ENCODE measurements at places on chromosomes 6 and 20. TPM values are rescaled to one million over a fixed set of nuclear protein-coding genes. Genes with fewer than 3 reads are reported as not detected.

ENPP4 gene
- 0.29 TPM for total RNA-seq

ANKRD6 gene
- total RNA-seq, result 2.7 TPM

ASIP gene
- not detected for total RNA-seq

ACTL10 gene
- 0.49 TPM for total RNA-seq

SNAP91 gene
- not detected for total RNA-seq

BPIFB2 gene
- not detected for total RNA-seq

HLA-G gene
- not detected for total RNA-seq

USP49 gene
- total RNA-seq, result 0.60 TPM

SCRT2 gene
- not detected for total RNA-seq

TMEM181 gene
- 32.6 TPM for total RNA-seq

SYCP2 gene
- total RNA-seq, result 6.2 TPM

CCR6 gene
- not detected for total RNA-seq

LTA gene
- total RNA-seq, result not detected

TGM3 gene
- total RNA-seq, result not detected

GTPBP2 gene
- total RNA-seq, result 42.4 TPM

CYB5R4 gene
- total RNA-seq, result 22.5 TPM

PDYN gene
- not detected for total RNA-seq

VSX1 gene
- 2.8 TPM for total RNA-seq

GABRR2 gene
- total RNA-seq, result not detected

PPIL1 gene
- total RNA-seq, result 52.4 TPM

WFDC2 gene
- 0.78 TPM for total RNA-seq

MRPS10 gene
- 72.9 TPM for total RNA-seq

C20orf202 gene
- total RNA-seq, result not detected

UBE2C gene
- total RNA-seq, result 673 TPM

HMGN3 gene
- total RNA-seq, result 143 TPM

REV3L gene
- total RNA-seq, result 18.6 TPM

JAG1 gene
- 3.0 TPM for total RNA-seq

TLDC2 gene
- not detected for total RNA-seq

CCN2 gene
- 30.0 TPM for total RNA-seq

POLH gene
- 38.0 TPM for total RNA-seq

OLIG3 gene
- not detected for total RNA-seq

PLA2G7 gene
- 0.59 TPM for total RNA-seq

MLIP gene
- not detected for total RNA-seq

SOBP gene
- 0.49 TPM for total RNA-seq

MRPS18A gene
- 68.7 TPM for total RNA-seq

LRRC73 gene
- 0.60 TPM for total RNA-seq

TFAP2A gene
- 9.0 TPM for total RNA-seq

LY6G5C gene
- 2.9 TPM for total RNA-seq

DCBLD1 gene
- total RNA-seq, result 23.9 TPM

SLC22A1 gene
- total RNA-seq, result 1.3 TPM

CALHM6 gene
- 9.6 TPM for total RNA-seq

VGLL2 gene
- not detected for total RNA-seq

CTAGE9 gene
- total RNA-seq, result not detected

TP53TG5 gene
- total RNA-seq, result not detected

TUBB2B gene
- 26.7 TPM for total RNA-seq

LTV1 gene
- total RNA-seq, result 30.5 TPM

SASH1 gene
- total RNA-seq, result 27.4 TPM

PPP1R14C gene
- total RNA-seq, result not detected

TFAP2C gene
- 104 TPM for total RNA-seq

FAM83C gene
- not detected for total RNA-seq

NINL gene
- total RNA-seq, result 6.4 TPM

EPPIN gene
- total RNA-seq, result not detected

TNFRSF21 gene
- total RNA-seq, result 181 TPM

OPN5 gene
- total RNA-seq, result not detected

ZNF831 gene
- total RNA-seq, result not detected

PBOV1 gene
- not detected for total RNA-seq
